ENCODE measurements at places on chromosomes 1 and 21.

- DNase-seq, result no peak
These were observed 83.6 kb upstream of the RGS1 start for GRCh38 chr1:192491804-192492554.

DNA sequence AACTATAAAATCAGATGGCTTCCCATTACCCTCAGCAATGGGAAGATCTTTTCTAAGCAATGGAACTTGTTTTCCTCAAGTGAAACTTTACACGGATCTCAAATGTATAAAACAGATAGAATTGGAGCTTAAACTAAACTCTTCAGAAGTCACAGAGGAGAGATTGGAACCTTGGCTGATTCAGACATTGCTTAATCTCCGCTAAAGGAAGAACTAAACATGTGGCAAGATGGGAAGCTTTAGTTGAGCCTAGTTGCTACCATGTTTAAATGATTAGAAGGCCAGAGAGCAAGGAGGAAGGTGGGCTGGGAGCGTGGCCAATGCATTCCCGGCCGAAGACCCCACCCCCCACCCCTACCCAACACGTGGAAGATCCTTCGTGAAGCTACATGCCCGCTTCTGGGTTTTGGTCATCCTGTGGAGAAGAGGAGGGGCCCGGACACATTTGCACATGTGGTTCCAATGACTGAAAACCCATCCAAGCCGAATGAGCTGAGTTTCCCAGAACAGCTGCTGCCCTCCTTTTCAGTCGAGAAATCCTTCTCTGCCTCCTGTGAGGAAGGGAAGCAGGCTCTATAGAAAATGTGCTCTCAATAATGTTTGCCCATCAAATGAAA is 164.3 kb downstream of the MIS18A start:
- no peak for DNase-seq

DNA sequence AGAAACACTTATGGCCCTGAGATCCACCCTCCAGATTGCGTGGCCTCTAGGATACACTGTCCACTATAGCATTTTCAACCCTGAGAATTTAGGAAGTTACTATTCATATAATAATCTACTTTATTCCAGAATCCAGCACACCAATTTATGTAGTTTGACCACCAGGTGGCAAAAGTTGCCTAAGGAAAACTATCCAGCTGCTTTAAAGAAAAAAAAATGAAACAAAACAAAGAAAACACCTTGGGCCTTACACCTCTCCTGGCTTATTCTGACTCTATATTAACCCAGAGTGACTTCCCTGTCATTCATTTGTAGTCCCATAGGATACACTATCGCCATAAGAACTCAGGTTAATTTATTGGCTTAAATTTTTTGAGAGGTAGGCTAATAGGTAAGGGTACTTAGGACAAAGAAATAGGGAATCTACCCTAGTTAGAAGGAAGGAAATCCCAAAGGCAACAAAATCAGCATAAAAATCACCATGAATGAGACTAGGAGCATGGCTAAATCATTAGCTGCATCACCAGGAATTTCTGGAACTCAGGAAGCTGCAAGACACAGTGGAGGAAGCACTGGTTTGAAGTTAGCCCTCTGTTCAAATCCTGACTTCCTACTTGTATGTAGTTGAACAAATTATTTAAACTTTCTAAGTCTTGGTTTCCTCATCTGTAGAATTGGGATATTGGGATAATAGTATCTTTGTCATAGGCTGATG is 107.5 kb downstream of the SPAG17 start:
- no peak for DNase-seq

DNA sequence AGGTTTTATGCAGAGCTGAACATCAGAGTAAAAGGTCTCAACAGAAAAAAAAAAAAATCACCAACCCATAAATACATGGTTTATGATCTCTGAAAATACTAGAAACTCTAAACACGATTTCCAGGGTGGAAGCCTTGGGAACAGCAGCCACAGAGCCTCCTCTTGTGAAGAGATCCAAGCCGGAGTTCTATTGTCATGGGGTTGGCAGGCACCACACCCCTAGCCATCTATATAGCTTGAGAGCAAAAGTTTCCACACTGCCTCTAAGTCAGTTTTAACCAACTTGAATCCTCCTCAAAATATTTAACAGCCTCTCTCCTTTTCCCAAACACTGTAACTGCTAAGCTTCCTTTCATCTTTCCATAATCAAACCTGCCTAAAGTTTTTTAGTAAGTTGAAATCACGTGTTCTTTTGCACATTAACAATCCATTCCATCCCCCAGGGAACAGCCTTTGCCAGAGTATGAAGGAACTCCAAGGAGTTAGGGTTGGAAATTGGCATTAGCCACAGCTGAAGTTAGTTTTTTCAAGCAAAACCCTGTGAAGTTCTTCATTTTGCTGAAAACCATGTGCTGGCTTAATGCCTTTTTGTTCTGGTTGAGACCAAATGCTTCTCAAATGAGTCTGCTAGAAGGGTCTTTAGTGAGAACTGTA is 13.8 kb upstream of the SEC16B start:
- no peak for DNase-seq

- DNase-seq, result no peak
These were observed 515.1 kb upstream of the PTBP2 start for GRCh38 chr1:96206451-96206850.

- no peak for DNase-seq
These were observed 170.7 kb upstream of the IRF2BP2 start for GRCh38 chr1:234780531-234781162.

GRCh38 chr1:209529233-209529632 is 54.3 kb upstream of the CAMK1G start:
- DNase-seq, result no peak

Measured in NCI-H1092 (cell line).